Neural progenitor cell (in vitro differentiated cells): ENCODE measurements at places on chromosomes 1 and 21. TPM values are rescaled to one million over a fixed set of nuclear protein-coding genes. Genes with fewer than 3 reads are reported as not detected.

MPL gene
- total RNA-seq: 0.09 TPM in 1 of 2 replicates, not detected in the other

S100A9 gene
- total RNA-seq: not detected in 2 replicates

DNA sequence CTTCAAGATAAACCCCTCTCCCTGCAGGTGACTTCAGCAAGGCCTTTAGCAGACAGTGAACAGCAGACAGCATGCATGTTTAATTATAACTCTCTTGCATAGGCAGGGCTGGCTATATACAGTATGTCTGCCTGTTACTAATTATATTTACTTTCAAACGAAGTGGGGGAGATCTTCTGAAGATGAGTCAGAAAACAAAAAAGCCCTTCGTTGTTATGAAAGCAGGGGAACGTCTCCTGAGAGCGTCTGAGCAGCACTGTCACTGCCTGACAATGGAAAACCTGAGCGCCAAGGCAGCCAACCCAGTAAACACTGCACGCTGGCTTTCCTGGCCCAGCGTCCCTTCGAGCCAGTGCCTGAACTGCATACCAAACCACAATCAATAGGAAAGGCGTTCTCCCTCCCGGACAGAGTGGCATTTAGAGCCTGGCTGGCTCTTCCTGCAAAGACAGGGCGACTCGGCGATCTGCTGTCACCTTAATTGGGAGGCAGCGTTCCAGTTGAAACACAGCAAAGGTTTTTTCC is 54.1 kb downstream of the TOMM20 start:
- H3K36me3 ChIP-seq: no peaks in the 10 kb centered on the region
- H3K27ac ChIP-seq: no peak overlapping the region
- H3K27me3 ChIP-seq: no peaks in the 10 kb centered on the region

DNA sequence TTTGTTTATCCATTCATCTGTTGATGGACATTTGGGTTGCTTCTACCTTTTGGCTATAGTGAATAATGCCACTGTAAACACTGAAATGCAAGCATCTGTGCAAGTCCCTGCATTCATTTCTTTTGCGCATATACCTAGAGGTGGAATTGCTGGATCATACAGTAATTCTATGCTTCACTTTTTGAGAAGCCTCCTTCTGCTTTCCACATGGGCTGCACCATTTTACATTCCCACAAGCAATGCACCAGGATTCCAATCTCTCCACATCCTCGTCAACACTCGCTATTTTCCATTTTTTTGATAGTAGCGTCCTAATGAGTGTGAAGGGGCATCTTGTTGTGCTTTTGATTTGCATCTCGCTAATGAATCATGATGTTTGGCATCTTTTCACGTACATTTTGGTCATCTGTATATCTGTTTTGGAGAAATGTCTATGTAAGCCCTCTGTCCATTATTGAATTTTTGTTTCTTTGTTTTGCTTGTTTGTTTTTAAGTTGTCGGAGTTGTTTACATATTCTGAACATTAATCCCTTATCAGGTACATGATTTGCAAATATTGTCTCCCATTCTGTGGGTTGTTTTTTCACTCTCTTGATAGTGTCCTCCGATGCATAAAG is 335.4 kb downstream of the RRAGC start:
- no peaks in the 10 kb centered on the region for H3K27me3 ChIP-seq
- H3K36me3 ChIP-seq: no peaks in the 10 kb centered on the region
- no peak overlapping the region for H3K4me3 ChIP-seq
- no peaks in the 10 kb centered on the region for H3K4me1 ChIP-seq
- no peak overlapping the region for H3K27ac ChIP-seq
- no peak for DNase-seq

GRCh38 chr1:246367041-246367440 is 140.0 kb downstream of the SMYD3 start:
- H3K4me3 ChIP-seq: no peak overlapping the region
- H3K36me3 ChIP-seq: no peaks in the 10 kb centered on the region
- H3K27me3 ChIP-seq: no peaks in the 10 kb centered on the region
- no peak overlapping the region for H3K27ac ChIP-seq
- H3K4me1 ChIP-seq: peaks cover 8% of the 10 kb centered on the region
- no peak for DNase-seq
